ENCODE measurements at places on chromosomes 4 and X.

DNA sequence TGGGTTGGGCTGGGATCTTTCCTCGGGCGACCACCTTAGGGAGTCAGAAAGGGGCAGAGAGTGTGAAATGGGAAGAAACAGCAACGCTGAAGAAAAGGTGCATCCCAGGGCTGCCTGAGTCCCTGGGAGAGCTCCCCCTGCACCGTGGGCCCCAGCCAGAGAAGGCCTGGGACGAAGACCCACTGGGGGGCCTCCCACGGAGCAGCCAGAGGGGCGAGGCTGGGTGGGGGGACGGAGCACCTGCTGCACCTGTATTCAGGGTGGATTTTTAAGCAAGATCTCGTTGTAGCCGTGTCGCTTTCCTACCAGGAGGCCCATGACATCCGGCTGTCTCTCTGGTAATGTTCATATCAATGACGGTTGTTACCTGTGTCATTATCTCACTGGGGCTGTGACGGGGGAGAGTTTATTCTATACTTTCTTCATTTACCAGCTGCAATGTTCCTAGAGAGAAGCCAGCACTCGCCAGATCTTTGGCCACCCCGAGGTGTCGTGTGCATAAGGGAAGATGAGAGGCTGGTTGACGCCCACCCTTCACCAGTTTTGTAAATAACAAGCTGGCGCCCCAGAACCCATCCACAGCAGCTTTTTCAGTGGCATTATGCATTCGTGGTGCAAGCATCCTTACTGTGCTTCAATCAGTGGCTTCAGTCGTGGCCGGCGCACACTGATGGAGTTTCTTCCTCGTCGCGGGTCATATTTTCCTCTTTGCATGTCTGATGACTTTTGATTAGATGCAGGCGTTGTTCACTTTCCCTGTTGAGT lies 5.6 kb upstream of the PCGF3 start:
- no peak for DNase-seq

DNA sequence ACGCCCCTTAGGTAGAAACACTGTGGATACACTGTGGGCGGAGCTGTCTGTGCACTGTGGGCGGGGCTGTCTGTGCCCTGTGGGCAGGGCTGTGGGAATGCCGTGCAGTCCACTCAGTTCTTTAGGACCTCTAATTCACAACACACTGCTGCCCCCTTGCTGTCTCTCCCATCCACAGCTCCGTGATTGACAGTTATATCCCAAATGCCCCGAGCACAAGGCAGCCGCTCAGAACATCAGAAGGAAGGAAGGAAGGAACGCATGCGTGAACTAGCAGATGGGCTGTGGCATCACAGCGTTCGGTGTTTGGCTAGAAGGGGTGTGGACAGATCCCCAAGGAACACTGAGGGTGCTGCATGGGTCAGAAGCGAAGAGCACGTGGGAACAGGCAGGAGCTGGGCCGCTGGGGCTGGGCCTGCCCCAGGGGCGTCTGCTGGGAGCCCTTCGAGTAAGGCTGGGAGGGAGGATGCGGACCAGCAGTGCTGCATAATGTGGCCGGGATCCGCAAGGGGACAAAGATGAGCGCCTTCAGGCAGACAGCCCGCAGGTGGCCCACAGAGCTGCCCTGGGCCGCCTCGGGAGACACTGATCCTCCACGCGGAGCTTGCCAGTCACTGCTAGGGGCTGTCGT lies 29.8 kb downstream of the ACOX3 start:
- no peak for DNase-seq

DNA sequence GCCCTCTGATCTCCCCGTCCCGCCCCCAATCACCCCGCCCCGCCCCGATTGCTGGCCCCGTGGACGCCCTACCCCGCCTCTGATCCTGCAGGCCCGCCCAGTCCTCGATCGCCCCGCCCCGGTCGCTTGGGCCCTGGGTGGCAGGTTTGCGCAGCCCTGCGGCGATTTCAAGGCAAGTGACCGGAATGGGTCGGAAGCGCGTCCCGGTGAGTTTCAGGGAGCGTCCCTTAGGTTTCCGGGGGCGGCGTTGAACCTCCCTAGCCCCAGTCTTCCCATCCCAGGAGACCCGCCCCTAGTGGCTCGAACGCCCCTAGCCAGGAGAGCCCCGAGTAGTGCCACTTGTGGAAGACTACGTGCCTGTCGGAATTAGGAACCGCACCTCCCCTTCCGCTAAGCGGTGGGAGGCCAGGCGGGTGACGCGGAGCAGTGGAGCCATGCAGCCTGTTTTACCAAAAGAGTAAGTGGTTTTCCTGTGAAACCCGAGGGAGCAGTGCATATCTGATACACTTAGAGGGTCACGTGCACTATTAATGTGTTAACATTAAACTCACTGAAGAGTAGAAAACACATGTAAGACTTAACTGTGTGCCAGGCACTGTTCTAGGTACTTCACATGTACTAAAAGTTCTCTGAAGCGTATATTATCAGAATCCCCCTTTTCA lies 354 bp upstream of the TEC start:
- peak; percentile 97 for DNase-seq

- no peak for DNase-seq
These were observed 100.5 kb downstream of the CORIN start for GRCh38 chr4:47737326-47737725.

DNA sequence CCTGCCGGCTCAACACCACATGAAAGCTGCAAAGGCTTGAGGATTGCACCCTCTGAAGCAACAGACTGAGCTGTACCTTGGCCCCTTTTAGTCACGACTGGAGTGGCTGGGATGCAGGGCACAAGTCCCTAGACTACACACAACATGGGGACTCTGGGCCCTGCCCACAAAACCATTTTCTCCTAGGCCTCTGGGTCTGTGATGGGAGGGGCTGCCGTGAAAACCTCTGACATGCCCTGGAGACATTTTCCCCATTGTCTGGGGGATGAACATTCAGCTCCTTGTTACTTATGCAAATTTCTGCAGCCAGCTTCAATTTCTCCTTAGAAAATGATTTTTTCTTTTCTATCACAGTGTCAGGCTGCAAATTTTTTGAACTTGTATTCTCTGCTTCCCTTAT lies 123.5 kb upstream of the SMARCAD1 start:
- DNase-seq = no peak

DNA sequence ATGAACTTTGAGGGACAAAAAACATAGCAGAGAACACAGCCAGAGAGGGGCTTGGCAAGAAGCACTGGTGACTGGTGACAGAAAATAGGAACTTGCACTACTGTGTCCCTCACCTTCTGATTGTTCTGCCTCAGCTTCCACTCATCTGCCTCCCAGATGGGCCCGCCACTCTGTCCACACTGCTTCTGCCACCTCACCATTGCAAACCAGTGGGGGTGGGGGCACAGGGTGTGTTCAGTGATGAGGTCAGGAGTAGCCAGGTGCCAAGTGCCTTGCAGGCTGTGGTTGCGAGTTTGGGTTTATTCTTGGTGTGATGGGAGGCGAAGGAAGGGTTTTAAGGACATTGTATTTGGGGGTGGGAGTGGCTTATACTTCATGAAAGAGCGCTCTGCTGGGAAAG lies 9.1 kb upstream of the UBA1 start:
- peak; percentile 37 for DNase-seq

- no peak for DNase-seq
These were observed 103.4 kb upstream of the PAK3 start for GRCh38 chrX:110992611-110993010.

- no peak for DNase-seq
These were observed 17.1 kb upstream of the SLC7A11 start for GRCh38 chr4:138259271-138259670.

DNA sequence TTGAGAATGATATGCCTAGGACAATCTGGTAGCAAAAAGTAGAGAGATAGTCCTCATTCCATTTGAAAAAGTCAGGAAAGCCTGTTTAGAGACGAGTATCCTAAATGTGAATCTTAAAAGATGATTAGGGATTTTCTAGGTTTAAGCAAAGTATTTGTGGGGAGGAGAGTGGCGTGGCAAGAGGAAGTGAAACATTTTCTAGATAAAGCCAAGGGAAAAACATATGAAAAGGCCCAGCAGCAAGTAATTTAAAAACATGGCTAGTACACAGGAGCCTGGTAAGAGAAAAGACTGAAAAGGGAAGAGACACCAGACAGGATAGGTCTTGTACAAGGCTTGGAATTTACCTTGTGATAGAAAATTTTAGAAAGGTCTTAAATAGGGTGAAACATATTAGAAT lies 45.9 kb downstream of the CORIN start:
- DNase-seq = no peak

GRCh38 chrX:69504626-69505612 lies 793 bp downstream of the NALF2 start:
- no peak for DNase-seq

DNA sequence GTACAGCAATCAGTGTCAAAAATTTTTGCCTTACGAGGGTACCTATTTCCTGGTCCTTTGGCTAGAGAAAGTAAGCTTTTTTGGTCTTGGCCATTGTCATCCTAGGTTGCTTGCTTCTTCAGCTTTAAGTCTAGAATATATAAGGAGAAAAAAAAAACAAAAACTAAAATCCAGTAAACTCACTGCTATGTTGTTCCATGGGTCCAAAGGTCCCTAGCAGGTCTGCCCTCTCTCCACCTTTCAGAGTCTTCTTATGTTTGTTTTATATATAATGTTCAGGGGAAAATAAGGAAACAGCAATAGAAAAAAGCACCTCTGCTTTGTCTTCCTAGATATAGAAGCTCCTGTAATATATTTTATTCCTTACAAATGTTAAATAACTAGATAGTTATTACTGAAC lies 18.1 kb upstream of the BMP2K start:
- no peak for DNase-seq

- DNase-seq = no peak
These were observed 2.3 kb upstream of the ZCCHC4 start for GRCh38 chr4:25310066-25310802.

DNA sequence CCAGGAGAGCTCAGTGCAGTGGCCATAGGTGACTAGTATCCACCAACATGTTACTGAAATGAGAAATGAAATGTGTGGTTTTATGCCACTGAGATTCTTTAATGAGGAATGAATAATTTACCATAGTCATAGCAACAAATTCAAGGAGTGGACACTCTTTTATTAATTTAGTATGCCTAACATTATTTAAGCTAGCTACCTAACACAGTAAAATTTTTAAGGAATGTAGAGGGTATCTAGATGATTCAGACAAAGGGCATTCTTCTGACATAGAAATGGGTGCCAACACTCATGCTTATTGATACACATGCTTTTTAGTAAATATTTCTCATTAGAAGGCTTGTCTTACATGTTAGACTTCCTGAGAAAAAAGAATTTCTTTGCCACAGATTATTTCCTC lies 33.3 kb upstream of the SULT1B1 start:
- DNase-seq = no peak

DNA sequence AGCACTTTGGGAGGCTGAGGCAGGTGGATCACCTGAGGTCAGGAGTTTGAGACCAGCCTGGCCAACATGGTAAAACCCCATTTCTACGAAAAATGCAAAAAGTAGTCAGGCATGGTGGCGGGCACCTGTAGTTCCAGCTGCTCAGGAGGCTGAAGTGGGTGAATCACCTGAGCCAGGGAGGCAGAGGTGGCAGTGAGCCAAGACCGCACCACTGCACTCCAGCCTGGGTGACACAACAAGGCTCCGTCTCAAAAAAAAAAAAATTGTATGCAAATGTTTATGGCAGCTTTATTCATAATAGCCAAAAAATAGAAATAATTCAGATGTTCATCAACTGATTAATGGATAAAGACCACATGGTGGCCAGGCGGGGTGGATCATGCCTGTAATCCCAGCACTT lies 9.8 kb upstream of the NOCT start:
- DNase-seq = no peak

DNA sequence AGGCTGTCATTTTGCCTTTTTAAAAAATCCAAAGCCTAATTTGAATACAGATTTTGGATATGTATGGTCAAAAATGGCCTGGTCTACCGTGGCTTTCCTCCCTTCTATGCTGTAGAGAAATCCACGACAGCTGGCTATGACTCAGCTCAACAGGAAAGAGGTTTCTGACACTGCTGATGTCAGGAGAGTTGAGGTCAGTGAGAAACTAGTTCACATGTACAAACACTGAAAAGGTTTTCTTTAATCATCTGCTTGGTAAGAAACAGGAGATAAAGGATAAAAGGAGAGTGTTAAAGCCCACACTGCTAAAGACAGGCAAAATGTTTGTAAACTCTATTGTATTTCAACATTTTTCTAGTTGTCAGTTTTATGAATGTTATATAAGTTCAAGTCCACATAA lies 113.9 kb downstream of the NYX start:
- no peak for DNase-seq

GRCh38 chr4:13626492-13627177 lies 890 bp downstream of the BOD1L1 start:
- DNase-seq = no peak

GRCh38 chrX:37961118-37961517 lies 45.2 kb upstream of the SYTL5 start:
- DNase-seq = no peak

- DNase-seq = no peak
These were observed 136.1 kb downstream of the C4orf33 start for GRCh38 chr4:129231945-129232588.

DNA sequence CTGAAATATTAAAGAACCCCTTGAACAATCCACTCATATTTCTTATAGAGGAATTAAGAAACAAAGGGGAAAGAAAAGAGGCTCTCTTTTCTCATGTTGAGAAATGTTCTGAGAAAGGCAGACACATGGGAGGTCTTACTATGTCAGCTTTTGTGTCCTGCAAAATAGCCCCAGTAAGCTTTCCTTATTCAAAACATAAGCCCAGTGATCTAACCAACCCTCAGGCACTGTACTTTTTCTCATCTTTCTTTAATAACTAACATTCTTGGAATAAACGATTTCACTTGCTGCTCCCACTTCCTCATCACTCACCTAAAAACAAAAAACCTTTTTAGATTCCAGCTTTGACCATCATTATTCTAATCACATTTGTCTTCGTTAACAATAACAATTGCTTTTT lies 115.9 kb downstream of the GLRA3 start:
- no peak for DNase-seq

DNA sequence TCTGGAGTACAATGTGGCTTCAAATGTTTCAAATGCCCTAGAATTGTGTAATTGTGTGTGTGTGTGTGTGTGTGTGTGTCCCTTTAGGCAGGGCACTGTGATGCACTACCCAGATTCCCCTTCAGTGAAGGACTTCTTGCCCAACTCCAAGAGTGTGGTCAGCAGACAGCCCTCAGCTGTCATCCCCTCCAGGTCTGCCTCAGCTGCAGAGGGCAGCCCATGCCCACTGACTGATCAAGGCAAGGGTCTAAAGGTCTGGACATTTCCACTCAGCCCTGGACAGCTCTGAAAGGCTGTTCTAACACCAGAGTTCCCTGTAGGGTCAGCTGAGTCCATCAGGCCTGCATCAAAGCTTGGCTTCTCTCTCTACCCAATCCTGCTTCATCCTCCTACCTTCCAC lies 83.9 kb upstream of the USP9X start:
- no peak for DNase-seq

- DNase-seq = no peak
These were observed 31.2 kb downstream of the LRBA start for GRCh38 chr4:150983851-150984250.

Measured in mesenteric fat pad (tissue), 1 donor.